CD4-positive, alpha-beta T cell treated with Interleukin-4 for 1 hour (primary cell): ENCODE measurements at places on chromosomes 7 and 10.
A peak's percentile ranks its signal among the peaks of the same experiment; 100 is the strongest.

GRCh38 chr10:58473976-58474375 lies 38.7 kb upstream of the BICC1 start:
- DNase-seq = no peak

GRCh38 chr7:151830121-151830830 lies 46.6 kb downstream of the PRKAG2 start:
- no peak for DNase-seq

DNA sequence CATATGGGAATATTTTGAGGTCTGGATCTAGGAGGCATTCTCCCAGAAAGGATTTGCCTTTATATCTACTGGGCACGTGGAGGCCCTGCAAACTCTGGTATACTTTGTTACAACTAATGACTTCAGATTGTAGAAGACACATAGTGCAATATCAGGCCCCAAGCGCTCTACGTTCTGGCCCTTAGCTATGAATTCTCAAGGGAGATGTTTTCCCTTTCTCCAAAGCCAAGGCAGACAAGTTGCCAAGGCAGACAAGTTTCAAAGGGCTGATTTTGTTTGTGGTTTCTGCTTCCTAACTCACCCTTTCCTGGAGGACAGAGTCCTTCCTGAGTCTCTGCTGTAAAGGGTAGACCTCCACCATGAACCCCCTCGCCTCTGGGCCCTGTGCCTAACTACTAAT lies 99.4 kb upstream of the CTTNBP2 start:
- DNase-seq = no peak

GRCh38 chr7:99624484-99624883 lies 7.7 kb downstream of the ZSCAN25 start:
- peak; percentile 72 for DNase-seq

GRCh38 chr10:22468570-22469320 lies 123.4 kb downstream of the SPAG6 start:
- DNase-seq = no peak

DNA sequence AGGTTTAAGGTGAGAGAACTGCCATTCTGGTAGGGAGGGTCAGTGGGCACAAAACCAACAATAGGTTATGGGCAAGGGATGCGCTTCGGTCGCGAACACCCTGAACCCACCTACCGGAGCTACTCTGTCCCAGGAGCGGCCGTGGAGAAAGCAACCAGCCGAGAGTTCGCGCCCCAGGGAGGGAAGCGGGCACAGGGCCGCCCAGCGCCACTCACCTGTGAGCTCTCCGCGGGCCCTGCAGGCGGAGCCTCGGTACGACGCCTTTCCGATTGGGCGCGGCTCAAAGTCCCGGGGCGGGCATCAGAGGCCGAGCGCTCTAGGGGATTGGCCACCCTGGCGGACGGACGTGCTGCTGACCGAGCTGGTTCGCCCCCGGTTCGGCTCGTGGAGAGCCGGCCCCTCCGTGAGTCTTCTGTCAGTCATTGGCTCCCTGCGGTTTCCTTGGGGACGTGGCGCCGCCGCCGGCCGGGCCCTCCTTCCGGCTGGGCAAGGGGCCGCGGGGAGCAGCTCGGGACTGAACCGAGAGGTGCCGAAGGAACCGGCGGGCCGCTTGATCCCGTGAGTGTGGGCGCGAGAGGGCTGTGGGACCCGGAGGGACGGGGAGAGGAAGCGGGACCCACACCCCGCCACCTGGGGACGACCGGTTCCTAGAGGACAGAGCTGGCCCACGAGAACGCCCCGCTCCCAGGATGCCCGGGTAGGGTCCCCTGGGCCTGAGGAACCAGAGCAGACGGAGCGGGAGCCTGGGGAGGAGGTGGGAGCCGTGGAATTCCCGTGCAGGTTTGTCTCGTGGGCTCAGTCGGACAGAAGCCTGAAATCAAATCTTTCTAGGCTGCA lies at the start of gene ENTPD7:
ENTPD7 (plus strand) TSS at position 479 of the 837 bp plus-strand sequence. CDS start 448 bp downstream, outside the sequence.
- peak; percentile 90 for DNase-seq

DNA sequence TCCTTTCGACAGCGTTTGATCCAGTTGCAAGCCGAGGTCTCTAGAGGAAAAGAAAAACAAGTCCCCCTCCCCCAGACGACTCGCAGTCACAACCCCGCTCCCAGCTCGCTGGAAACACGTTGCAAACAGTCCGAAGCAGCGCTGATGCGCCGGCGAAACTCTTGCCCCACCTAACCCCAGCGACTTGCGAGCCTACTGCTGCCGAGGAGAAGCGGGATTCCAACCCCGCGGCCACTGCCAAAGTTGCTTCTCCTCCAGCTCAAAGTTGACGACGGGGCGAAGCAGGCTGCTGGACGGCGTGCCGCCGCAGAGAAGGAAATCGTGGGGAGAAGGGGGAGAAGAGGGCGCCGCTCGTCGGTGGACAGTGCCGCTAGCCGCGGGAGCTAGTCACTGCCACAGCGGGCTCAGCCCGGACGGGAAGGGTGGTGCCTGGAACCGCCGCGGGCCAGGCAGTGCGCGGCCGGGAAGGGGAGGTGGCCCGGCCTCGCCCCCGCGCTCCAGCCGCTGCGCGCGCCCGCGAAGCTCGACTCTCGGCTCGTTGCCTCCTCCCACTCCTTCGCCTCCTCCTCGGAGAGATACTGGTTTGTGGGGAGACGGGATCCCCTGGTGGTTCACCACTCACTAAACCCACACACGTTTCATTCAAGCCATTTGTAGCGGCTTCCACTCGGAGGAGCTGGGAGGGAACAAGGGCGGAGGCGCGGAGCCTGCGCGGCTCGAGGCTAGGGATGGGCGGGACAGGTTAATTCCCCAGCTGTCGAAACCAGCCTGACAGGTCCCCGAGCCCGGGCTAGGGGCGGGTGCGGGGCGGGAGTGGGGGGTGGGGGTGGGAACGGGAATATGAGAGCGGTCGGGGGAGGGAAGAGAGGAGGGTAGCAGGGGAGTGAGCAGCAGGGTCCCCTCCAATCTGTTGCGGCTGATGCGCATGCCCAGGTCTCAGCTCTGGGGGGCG lies at the start of gene GPR37:
GPR37 (minus strand) TSS at position 392 of the 952 bp plus-strand sequence. CDS start 816 bp downstream, outside the sequence.
- no peak for DNase-seq

DNA sequence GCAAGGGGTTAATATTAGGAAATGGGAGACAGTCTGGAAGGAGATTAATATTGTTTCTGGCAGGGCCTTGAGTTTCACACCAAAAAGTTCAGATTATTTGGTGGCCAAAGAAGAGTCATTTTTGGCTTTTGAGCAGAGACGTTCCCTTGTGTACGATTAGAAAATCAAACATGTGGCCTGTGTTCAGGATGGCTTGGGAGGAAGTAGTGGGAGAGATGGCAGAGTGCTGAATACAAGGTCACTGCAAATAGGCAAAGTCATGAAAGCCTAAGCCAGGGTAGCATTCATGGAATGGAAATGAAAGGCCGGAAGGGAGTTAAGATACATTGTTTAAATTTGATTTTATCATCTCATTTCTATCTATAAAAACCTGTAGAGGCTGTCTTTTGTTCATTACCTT lies 9.5 kb upstream of the GGCT start:
- DNase-seq = no peak

GRCh38 chr10:49526619-49527018 lies 12.3 kb downstream of the ERCC6 start:
- no peak for DNase-seq

DNA sequence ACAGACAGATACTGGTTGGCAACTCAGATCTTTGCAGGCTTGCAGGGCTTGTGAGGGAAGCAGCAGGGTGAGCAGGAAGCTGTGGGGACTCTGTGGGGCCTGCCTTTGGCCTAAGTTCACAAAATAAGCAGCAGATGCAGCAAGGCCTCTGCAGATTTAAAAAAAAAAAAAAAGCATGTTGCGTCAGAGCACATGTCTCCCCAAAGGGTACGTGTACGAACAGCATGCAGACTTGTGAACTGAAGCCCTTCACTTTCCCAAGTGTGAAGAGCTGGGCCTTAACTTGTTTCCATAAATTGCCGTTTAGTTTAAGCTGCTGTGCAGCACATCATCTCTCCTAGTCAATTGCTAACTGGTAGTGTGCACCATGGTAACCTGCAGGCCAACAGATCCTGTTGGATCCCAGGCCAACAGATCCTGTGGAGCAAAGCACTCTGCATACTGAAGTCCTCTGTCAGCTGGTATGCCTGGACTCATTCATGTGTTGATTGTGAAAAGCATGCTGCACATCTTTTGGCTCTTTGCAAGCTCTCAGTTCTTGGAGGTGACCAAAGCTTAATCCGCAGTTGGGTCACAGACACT lies 10.8 kb upstream of the XPNPEP1 start:
- peak; percentile 46 for DNase-seq

DNA sequence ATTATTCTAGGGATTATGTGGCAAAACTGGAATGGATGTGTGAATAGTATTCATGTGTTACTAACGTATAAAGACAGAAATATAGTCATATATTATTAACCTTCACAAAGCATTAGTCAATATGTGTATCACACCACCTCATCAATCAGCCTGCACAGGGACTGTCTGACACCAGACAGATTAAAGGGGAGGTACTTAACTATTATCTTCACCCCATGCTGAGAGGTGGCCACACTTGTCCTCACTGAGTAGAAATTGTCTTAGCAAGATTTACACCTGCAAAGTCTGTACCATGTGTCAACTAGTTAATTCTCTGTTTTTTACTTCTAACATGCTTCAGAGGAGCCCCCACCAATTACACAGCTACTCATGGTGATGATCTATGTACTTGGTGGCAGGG lies 146.3 kb upstream of the LRGUK start:
- no peak for DNase-seq

- no peak for DNase-seq
Observed at GRCh38 chr7:57328963-57329362, 121.0 kb upstream of the ZNF716 start.

DNA sequence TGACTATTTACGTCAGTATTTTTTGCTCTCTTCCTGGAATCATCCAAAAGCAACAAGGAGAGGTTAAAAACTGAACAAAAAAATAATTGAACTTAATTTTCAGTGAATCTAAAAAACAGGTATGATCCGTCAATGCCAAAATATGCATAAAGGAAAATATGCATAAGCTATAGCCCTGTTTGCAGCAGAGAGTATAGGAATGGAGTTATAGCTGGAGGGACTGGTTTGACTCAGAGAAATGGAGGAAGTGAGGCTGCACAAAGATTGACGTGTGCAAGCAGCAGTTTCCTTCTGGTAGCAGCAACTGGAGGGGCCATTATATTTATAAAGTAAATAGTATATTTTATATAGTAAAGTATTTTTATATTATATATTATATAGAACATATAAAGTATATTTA lies 37.1 kb downstream of the GNG11 start:
- no peak for DNase-seq

DNA sequence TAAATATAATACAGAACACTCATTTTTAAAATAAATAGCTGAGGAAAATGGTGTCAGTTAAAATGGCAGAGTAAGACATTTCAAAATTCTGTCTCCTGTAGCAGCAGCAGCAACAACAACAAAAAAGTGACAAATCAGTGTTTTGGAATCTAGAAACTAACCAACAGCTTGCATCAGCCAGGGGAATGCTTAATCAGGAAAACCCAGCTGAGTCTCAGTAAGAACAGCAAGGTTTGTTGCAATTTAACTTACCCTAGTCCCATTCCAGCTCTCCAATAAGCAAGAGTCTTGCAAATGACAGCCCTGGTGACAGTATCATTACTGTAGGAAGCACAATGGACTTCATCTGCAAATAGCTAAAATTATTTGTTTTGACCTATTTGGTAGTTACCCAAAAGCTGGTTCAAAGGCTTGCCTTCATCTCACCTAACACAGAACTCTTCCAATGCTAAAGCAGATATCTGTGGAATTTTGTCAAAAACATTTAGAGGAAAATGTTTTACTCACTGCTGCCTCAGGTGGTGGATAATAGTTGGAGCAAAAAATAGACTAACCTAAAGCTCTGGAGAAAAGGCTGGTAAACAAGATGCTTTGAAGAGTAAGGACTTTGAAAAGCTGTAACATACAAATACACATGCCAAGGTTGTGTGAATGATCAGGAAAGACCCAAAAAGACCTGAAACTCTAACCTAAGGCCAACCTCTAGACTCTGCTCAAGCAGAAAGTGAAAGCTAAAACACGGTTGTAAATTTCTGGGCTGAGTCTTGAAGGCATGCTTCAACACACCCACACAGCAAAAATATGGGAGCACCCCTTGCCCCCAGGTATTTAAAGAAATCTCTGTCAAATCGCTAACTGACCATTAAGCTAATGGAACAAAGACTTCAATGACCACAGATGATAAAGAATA lies 9.9 kb upstream of the ARHGAP22 start:
- DNase-seq = no peak

- DNase-seq = no peak
Observed at GRCh38 chr10:57362811-57363210, 904.9 kb downstream of the IPMK start.

DNA sequence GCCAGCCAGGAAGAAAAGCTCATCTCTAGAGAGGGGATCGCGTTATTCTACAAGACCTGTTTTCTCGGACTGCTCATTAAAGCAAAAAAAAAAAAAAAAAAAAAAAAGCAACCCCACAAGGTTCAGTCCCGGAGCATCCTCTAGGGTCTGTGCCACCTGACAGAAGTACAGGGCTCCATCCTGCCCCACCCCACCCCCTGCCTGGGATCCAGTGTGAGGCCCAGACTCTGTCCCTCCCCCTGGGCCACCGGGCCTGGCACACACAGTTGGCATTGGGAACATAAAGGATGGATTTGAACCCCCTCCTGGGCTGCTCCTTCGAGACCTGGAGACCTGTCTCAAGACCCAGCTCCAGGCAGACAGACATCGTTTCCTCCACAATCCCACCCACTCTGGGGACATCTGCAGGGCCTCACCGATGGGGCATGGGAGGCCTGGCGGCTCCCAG lies 688 bp downstream of the ORAI2 start:
- no peak for DNase-seq

- peak; percentile 22 for DNase-seq
Observed at GRCh38 chr10:102752934-102753664, 9.4 kb downstream of the WBP1L start.

DNA sequence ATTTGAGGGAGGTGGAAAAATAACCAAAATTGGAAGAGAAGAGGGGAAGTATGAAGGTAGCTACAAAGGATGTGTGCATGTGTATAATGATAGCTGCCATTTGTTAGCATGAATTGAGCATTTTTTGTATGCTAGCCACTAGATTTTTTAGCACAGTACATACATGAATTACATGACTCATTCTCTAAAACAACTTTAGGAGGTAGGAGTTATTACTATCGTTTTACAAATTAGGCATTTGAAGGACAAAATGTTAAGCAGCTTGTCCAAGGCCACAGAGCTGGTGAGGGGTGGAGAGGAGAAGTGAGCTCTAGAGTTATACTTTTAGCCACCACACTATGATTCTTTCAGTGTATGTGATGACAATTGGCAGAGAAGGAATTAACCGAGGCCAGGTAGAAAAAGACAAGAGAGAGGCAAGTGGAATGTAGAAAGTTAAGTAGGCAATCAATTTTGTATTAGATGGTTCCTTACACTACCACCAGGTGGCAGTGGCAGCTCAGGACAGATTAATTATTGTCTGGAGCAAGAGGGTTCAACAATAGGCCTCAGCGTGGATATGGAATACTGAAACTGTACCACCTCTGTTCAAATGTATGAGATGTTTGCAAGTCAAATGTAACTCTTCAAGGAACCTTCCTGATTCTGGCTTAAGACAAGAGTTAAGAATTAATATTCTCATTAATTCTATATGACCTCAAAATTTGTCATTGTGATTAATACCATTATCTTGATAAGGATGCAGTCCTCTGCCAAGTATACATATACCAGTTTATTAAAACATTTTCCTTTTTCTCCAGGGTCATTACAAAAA lies 128.0 kb downstream of the MBL2 start:
- no peak for DNase-seq
